ENCODE measurements at places on chromosomes 6 and 20.

- DNase-seq, result no peak
These were observed 139.7 kb downstream of the TRDN start for GRCh38 chr6:123497025-123497424.

GRCh38 chr20:17499041-17499440 is 32.1 kb downstream of the BFSP1 start:
- no peak for DNase-seq

DNA sequence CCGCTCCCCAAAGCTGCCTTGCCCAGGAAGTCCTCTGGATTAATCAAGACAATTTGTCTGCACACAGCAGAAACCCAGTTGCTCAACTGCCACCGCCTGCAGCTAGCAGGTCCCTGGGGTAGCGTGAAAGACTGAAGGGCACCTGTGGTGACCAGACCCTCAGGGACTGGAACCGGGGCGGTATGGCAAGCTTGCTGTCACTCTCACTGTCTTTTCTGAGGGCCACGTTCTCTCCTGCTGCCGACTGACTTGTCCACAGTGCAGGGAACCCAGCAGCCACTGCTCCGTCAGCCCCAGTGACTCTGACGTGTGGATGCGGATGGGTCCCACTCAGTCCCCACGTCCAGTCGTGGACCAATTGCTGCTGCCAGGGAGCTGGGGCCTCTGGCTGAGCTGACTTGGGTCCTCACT is 72.8 kb upstream of the PMEPA1 start:
- DNase-seq, result no peak

DNA sequence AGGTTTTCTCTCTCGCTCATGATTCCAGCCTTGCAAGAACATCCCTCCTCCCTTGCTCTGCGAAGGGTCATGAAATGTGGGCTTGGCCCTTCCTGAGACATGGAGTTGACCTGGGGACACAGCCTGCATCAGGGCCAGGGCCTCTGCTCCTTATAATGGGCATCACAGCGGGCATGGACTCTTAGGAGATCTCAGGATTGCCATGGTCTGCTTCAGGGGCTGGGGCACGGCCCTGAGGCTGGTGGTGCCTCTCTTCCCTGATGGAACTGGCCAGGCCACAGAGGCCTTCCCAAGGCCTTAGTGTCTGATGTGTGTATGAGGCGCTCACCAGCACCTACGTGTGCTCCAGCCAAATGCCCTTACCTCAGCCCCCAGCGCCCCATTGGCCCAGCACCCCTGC is 23.9 kb downstream of the ENTPD6 start:
- DNase-seq, result no peak

DNA sequence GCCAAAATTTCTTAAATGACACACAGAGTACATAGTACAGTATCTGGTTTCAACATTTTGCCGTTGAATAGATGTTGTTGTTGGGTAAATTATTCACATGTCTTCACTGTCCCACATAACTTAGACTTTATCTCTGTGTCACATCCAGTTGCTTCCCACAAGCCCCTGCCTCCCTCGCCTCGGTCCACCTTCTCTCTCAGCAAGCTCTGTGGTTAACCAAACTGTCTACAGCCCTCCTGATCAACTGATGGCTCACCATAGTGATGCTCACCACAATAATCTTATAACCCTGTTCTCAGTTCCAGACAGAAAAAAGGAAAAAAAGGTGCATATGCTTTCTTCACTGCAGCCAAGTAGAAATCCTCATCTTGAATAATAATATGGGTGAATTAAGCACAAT is 23.0 kb downstream of the IL17F start:
- DNase-seq, result no peak

- DNase-seq, result peak; percentile 75
These were observed 8.8 kb upstream of the RSPH3 start for GRCh38 chr6:159008656-159009288.

DNA sequence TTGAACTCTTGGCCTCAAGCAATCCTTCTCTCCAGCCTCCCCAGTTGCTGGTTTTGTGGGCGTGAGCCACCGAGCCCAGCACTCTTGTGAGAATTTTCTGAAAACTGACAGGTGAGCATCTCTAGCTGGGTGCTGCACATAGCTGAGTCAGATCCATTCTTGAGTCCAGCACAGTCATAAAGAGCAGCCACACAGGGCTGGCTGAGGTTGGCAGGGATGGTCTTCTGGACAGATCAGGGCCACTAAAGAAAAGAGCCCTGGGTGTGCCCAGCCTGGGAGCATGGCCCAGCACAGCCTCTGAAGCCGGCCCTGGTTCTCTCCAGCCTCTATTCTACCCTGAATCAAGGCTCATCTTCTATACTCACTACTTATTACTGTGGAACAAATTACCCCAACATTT is 11.5 kb downstream of the DLGAP4 start:
- DNase-seq, result no peak

DNA sequence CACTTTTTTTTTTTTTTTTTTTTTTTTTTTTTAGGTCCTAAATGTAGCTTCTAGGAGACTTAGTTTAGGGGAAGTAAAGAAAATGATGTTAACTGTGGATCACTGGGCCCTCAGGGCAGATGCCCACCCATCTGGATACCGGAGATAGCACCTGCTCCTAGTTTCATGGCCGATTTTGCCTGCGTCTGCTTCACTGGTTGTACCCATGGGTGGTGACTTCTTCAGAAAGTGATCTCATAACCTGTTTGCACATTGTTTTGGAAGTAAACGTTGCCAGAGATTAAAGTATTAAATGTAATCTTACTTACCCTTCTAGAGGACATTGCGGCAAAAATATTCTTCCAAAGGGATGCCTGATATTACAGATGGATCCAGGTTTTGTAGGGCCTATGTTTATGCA is 79.8 kb upstream of the SGK1 start:
- no peak for DNase-seq

DNA sequence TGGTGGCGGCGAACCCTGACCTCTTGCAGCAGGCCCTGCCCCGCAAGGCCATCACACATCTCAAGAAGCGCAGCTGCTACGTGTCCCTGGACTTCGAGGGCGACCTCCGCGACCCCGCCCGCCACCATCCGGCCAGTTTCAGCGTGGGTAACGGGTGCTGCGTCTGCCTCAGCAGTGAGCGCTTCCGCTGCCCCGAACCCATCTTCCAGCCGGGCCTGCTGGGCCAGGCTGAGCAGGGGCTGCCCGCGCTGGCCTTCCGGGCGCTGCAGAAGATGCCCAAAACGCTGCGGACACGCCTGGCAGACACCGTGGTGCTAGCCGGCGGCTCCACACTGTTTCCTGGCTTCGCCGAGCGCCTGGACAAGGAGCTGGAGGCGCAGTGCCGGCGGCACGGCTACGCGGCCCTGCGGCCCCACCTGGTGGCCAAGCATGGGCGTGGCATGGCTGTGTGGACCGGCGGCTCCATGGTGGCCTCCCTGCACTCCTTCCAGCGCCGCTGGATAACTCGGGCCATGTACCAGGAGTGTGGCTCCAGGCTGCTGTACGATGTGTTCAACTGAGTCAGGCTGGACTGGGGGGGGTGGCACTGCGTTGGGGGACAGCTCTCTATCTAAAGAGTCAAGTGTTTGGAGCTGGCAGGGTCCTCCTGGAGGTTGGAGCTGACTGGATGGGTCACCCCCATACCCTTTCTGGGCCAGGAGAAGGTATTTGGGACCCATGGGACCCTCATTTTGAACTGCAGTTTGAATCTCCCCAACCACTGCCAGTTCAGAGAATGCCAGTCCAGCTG is 1.1 kb downstream of the ACTL10 start:
- DNase-seq, result peak; percentile 82

DNA sequence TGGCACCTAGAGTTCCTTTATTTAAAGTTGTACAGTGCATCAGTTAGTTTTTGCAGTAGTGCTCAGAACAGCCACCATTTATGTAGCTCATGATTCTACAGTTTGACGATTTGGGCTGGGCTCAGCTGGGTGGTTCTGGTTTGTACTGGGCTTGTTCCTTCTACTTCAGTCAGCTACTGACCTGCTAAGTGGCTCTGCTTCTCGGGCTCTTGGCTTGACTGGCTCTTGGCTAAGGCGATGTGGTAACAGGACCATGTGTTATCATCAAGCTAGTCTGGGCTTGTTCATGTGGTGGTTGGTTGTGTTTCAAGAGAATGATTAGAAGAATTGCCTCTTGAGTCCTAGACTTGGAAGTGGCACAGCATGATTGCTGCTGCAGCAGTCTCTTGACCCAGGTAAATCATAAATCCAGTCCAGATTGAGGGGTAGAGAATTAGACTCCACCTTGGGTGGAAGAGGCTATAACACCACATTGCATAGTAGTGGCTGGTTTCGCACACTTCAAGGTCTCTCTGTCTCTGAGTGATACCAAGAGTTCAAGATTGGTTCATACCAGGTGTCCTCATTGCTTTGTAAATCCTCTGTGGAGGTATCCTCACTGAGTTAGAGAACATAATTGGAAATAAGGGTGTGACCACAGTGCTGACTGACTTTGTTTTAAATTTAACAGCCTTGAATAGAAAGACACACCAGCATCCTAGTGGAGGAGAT is 253.0 kb downstream of the ARID1B start:
- no peak for DNase-seq

- peak; percentile 1 for DNase-seq
These were observed 349.2 kb downstream of the TPBG start for GRCh38 chr6:82712826-82713225.
